ENCODE measurements at places on chromosomes 4 and X. TPM values are rescaled to one million over a fixed set of nuclear protein-coding genes. Genes with fewer than 3 reads are reported as not detected.

The UBQLN2 gene
- 19.4 TPM for total RNA-seq

The FAM50A gene
- total RNA-seq, result 75.4 TPM

The ODAPH gene
- not detected for total RNA-seq

The F11 gene
- 1.2 TPM for total RNA-seq

The SSX3 gene
- total RNA-seq, result not detected

The NEUROG2 gene
- total RNA-seq, result 10.4 TPM

The CXCL8 gene
- not detected for total RNA-seq

The ZNF732 gene
- 0.56 TPM for total RNA-seq

The RHOXF1 gene
- 0.16 TPM for total RNA-seq

GRCh38 chr4:38821739-38822138 lies 17.1 kb upstream of the TLR1 start:
- ATAC-seq, result no peak

DNA sequence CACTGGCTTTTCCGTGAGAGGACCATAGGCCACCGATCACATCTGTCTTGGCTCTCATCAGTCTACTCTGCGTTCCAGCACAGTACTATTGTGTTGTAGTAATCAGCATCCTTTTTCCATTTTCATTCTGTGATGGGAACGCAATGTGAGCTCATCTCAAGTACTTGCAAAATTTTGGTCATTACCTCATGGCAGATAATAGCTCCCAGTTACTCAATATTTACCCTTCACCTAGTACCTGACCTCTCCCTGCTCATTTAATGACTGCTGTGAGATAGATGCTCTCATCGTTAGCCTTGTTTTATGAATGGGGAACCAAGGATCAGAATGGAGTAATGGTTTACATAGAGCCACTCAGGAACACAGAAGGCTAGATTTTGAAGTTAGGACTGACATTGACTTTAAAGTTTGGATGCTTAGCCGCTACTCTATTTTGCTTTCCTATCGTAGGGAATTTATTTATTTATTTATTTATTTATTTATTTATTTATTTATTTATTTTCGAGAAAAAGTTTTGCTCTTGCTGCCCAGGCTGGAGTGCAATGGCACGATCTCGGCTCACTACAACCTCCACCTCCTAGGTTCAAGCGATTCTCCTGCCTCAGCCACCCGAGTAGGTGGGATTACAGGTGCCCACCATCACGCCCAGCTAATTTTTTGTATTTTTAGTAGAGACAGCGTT lies 6.5 kb upstream of the GPR101 start:
- ATAC-seq, result no peak

GRCh38 chr4:2008671-2008920 lies 178 bp downstream of the NELFA start:
- no peak for ATAC-seq

DNA sequence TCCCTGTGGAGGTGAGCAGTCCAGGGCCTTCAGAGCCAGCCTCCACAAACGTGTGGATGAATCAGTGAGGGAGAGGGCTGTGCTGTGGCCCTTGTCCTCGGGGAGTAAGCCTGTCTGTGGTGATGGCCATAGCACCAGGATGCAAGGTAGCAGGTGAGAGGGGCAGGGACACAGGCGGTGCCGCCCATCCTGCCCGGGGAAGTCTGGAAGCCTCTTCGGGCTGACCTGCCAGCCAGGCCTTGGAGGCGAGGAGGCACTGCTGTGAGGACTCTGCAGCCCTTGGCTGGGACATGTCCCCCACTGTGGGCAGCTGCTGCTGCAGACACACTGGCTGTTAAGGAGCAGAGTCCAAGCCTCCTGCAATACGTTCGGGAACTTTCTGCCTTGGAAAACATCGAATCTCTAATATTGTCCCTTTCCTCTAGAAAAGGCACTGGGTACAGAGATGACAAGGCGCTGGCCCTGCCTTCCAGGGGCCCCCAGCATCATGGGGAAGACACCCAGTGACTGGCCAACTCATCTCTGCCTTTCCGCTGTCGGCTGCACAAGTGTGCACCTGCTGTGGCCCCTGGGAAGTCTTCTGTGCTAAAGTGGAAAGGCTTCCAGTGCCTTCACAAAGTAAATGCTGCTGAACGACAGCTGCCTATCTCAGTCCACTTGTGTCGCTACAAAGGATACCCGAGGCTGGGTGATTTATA lies 101.4 kb downstream of the ADRA2C start:
- no peak for ATAC-seq

GRCh38 chr4:14898989-14899388 lies 103.3 kb upstream of the CPEB2 start:
- ATAC-seq, result no peak

GRCh38 chrX:101759000-101759399 lies 99.3 kb upstream of the ARMCX2 start:
- ATAC-seq, result peak; percentile 84

- peak; percentile 83 for ATAC-seq
Measured at GRCh38 chr4:84366161-84366560, 132.9 kb downstream of the NKX6-1 start.

GRCh38 chr4:40966091-40966490 lies 216.3 kb downstream of the NSUN7 start:
- no peak for ATAC-seq

- ATAC-seq, result no peak
Measured at GRCh38 chr4:112927544-112927943, 121.9 kb upstream of the ANK2 start.

DNA sequence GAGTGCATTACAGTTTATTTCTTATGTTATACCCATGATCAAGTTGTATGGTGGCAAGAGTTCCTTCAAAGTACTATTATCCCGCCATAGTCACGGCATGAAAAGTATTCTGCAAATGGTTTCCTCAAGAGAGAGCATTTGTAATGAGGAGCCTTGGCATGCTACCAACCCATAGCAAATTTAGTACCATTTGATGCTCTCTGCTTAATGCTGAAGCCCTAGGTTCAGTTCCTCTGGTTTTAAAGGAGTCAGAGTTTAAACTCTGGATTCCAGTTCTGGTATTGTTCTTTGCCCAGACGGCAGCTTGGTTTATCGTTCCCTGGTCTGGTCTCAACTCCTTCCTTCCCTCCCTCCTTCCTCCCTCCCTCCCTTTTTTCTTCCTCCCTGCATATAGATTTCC lies 371.3 kb downstream of the BMPR1B start:
- no peak for ATAC-seq

DNA sequence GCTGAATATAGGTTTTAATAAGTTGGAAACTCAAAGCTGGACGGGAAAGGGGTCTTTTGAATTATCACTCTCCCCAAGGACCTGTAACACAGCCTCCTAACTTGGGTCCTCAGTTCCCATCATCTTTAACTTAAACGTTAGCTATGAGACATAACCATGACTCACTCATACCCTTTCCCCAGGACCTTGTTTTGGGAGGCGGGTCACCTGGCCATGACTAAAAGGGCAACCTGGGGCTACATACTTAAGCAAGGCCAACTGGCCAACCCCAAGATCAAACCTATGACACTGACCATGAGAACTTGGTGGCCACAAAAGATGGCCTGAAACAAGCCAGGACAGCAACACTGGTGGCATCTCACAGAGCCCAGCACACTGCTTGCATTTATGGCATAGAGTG lies 89.0 kb downstream of the SH3KBP1 start:
- ATAC-seq, result no peak

GRCh38 chr4:176451443-176451842 lies 131.7 kb downstream of the SPCS3 start:
- ATAC-seq, result peak; percentile 85

GRCh38 chrX:100478714-100479306 lies 68.7 kb upstream of the PCDH19 start:
- no peak for ATAC-seq

- no peak for ATAC-seq
Measured at GRCh38 chr4:99855678-99856077, 38.5 kb downstream of the LAMTOR3 start.

Measured in motor neuron (in vitro differentiated cells).